Right ventricle myocardium superior (tissue), 1 donor: ENCODE measurements at places on chromosomes 6 and 20. TPM values are rescaled to one million over a fixed set of nuclear protein-coding genes. Genes with fewer than 3 reads are reported as not detected.

- no peak for DNase-seq
Observed at GRCh38 chr6:35096129-35096862, 44.8 kb downstream of the TCP11 start.

- peak; percentile 50 for DNase-seq
Observed at GRCh38 chr6:152981989-152982903, 595 bp downstream of the FBXO5 start.

- DNase-seq, result no peak
Observed at GRCh38 chr6:168615837-168616236, 174.9 kb downstream of the SMOC2 start.

DNA sequence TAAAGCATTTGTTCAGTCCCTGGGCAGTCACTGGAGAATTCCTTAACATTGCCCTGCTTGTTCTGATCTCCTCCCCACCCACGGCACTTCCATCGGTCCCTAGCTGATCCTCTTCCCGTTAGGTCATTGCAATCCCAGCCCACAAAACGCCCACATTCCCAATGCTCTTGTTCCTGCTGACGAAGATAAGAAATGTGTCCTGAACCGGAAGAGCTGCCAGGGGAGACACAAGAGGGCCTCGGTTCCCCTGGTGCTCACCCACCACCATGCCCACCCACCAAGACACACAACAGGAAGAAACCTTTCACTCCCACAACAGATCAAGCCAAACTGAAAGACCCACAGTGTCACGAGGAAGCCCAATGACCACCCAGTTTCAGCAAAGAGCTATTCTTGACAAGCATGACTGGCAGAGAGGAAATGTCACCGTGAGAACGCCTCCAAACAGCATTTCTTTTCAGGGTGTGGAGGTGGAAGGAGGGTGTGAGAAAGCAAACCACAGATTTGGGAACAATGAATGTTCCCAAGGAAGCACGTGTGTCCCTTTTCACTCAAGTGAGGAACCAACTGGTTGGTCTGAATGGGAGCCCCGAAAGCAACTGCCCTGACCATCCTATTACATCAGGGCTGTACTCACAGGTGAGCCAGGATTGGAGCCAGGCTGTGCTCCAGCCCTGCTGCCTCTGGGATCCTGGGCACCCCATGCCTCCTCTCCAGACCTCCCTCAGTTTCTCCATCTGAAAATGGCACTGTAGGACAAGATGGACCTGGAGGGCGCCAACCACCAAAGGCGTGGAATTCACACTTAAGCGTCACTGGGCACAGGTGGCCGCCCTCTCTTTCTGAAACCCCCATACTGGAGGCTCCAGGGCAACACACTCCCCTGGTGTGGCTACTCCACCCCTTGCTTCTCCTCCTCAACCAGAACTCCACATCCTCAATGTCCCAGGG is 97.5 kb downstream of the ZMYND8 start:
- DNase-seq, result peak; percentile 49

GRCh38 chr6:9116026-9116425 is 680.7 kb upstream of the SLC35B3 start:
- DNase-seq, result no peak

- DNase-seq, result no peak
Observed at GRCh38 chr20:1281279-1282057, 15.4 kb downstream of the SNPH start.

- no peak for DNase-seq
Observed at GRCh38 chr6:1609041-1609647, 571 bp upstream of the FOXC1 start.

DNA sequence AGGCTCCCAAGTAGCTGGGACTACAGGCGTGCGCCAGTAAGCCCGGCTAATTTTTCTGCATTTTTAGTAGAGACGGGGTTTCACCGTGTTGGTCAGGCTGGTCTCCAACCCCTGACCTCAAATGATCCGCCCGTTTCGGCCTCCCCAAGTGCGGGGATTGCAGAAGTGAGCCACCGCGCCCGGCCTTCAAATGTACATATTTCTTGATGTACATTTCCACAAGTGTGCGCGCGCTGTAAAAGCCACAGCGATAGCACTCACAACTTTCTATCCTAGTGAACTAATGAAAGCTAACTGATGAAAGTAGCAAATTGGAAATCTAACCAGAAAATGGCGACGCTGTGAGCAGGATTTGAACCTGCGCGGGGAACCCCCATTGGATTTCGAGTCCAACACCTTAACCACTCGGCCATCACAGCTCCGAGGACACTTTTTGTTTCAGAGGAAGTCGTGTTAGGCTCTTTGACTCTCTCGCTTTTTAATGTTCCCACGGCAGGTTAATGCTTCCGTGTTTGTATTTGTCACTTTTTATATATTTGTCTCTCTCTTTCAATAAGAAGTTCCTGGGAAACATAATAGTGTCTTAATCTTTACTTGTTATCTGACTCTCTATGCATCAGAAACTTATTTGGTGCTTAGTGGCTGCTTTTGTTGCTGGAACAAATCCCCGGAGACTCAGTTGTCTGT is 199.4 kb upstream of the ZNF184 start:
- DNase-seq, result no peak

GRCh38 chr6:11575408-11576033 is 38.0 kb downstream of the TMEM170B start:
- DNase-seq, result no peak

C6orf58 gene
- total RNA-seq, result not detected

SPATA25 gene
- 1.7 TPM for total RNA-seq

ETV7 gene
- total RNA-seq, result not detected

TGM3 gene
- not detected for total RNA-seq
